ENCODE measurements at places on chromosomes 2 and 18. TPM values are rescaled to one million over a fixed set of nuclear protein-coding genes. Genes with fewer than 3 reads are reported as not detected.
A peak's percentile ranks its signal among the peaks of the same experiment; 100 is the strongest.

DNA sequence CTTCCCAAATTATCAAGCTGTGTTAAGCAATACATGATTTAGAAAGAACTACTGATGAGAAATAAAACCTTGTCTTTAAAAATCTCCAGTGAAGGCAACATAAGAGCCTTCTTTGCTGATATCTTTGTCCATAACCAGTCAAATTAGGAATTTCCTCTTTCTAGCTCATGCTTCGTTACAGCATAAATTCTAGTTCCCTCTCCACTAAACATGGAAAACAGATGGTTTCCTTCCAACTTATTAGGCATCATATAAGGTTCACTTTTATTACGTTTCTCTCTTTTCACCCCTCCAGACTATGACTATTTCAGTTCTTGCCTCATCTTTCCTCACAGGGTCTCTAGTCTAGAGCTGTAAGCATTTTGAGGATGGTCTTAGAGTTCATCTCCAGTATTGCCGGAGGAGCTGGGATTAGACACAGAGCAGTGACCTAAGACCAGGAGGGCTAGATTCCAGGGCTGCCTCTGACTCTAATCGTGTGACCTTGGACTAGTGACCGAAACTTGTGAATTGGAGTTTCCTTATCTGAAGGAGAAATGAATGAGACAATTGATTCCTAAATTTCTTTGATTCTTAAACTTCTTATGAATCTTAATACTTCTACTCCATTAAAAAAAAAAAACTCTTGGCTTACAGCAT is 195.5 kb upstream of the APCDD1 start:
- no peaks in the 10 kb centered on the region for H3K36me3 ChIP-seq
- H3K27ac ChIP-seq, result no peak overlapping the region
- no peak for DNase-seq
- no peaks in the 10 kb centered on the region for H3K4me1 ChIP-seq
- no peak overlapping the region for H3K4me3 ChIP-seq
- no peaks in the 10 kb centered on the region for H3K27me3 ChIP-seq

- H3K27ac ChIP-seq, result no peak overlapping the region
- H3K27me3 ChIP-seq, result no peaks in the 10 kb centered on the region
Observed at GRCh38 chr2:190791347-190791975, 89.2 kb upstream of the GLS start.

The PNO1 gene
- total RNA-seq, result 13.4 TPM

DNA sequence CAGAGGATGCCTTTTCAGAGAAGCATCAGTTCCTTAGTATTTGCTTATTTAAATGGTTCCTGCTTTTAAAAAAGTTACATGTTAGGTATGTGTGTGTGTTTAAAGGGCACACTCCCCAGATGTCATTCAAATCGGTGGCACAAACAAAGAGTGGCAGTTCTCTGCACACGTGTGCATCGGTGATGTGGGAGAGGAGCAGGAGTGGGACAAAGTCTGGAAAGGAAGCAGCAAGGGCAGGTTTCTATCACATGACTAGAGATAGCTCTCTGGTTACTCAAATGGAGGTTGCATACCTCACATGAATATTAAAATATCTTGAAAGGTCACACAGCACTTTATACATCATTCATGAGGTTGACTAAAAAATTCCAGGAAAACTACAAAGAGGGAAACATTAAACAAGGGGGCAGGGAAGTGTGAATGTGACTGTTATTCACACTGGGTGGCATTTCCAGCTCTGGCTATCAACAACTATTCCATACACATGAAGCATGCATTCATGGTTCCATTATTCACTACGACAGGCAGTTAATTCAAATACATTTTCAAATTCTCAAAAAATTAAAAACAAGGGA is 64.7 kb downstream of the SEPTIN10 start:
- no peak overlapping the region for H3K4me3 ChIP-seq
- H3K27ac ChIP-seq, result no peak overlapping the region
- no peaks in the 10 kb centered on the region for H3K27me3 ChIP-seq
- H3K4me1 ChIP-seq, result no peaks in the 10 kb centered on the region

The FOXI3 gene
- not detected for total RNA-seq

- no peaks in the 10 kb centered on the region for H3K36me3 ChIP-seq
- no peak overlapping the region for H3K4me3 ChIP-seq
- H3K27me3 ChIP-seq, result no peaks in the 10 kb centered on the region
- no peaks in the 10 kb centered on the region for H3K4me1 ChIP-seq
- DNase-seq, result no peak
Observed at GRCh38 chr2:239258248-239258647, 142.6 kb downstream of the HDAC4 start.

The DPP4 gene
- total RNA-seq, result 74.8 TPM

GRCh38 chr2:157056200-157056676 is 201.3 kb upstream of the GALNT5 start:
- H3K27me3 ChIP-seq, result no peaks in the 10 kb centered on the region
- H3K4me1 ChIP-seq, result no peaks in the 10 kb centered on the region
- H3K27ac ChIP-seq, result no peak overlapping the region
- no peak overlapping the region for H3K4me3 ChIP-seq
- H3K36me3 ChIP-seq, result no peaks in the 10 kb centered on the region
- DNase-seq, result no peak

- H3K4me1 ChIP-seq, result peaks cover 20% of the 10 kb centered on the region
- peak; percentile 85 for DNase-seq
- peak overlapping the region; percentile 83 for H3K4me3 ChIP-seq
- peak overlapping the region; percentile 95 for H3K27ac ChIP-seq
- no peaks in the 10 kb centered on the region for H3K27me3 ChIP-seq
Observed at GRCh38 chr2:218569038-218569431, 396 bp downstream of the CNOT9 start.

DNA sequence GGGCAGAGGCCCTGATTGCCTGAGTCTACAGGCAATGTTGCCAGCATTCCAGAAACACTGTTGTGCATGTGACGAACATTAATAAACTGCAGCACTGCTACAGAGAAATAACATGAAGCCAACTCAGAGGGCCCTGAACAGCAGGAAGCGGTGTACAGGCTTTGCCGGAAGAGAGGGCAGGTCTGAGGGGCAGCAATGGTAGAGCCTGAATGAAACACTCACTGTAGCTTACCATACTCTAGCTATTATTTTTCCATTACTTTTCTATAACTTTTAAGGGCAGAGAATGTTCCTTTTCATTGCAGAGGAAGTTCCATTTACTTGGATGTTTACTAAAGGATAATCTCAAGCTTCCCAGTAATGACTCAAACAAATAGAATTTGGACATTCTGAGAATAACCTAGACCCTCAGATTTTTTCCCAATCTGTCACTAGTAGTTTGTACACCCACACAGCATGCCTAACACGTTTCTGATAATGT is 150.4 kb downstream of the MTX2 start:
- H3K36me3 ChIP-seq, result no peaks in the 10 kb centered on the region
- H3K27me3 ChIP-seq, result no peaks in the 10 kb centered on the region
- peaks cover 4% of the 10 kb centered on the region for H3K4me1 ChIP-seq
- H3K4me3 ChIP-seq, result no peak overlapping the region

The POTEI gene
- not detected for total RNA-seq

The EPB41L3 gene
- total RNA-seq, result 44.6 TPM

DNA sequence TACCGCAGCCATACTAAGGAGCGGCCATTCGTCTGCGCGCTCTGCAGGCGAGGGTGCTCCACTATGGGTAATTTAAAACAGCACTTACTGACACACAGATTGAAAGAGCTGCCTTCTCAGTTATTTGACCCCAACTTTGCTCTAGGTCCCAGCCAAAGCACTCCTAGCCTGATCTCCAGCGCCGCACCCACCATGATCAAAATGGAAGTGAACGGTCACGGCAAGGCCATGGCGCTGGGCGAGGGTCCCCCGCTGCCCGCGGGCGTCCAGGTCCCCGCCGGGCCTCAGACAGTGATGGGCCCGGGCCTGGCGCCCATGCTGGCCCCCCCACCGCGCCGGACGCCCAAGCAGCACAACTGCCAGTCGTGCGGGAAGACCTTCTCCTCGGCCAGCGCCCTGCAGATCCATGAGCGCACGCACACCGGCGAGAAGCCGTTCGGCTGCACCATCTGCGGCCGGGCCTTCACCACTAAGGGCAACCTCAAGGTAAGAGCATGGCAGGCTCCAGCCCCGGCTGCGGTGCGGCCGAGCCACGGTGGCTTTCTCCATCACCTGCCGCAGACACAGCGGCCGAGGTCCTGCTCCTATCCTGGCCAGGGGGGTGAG is 15.5 kb downstream of the SALL3 start:
- no peaks in the 10 kb centered on the region for H3K36me3 ChIP-seq
- H3K27ac ChIP-seq, result no peak overlapping the region
- no peak for DNase-seq
- H3K4me3 ChIP-seq, result no peak overlapping the region
- H3K4me1 ChIP-seq, result no peaks in the 10 kb centered on the region
- no peaks in the 10 kb centered on the region for H3K27me3 ChIP-seq

- H3K4me1 ChIP-seq, result peaks cover 19% of the 10 kb centered on the region
- H3K27me3 ChIP-seq, result no peaks in the 10 kb centered on the region
- no peak for DNase-seq
- H3K4me3 ChIP-seq, result no peak overlapping the region
- no peaks in the 10 kb centered on the region for H3K36me3 ChIP-seq
Observed at GRCh38 chr2:42949125-42949524, 156.7 kb upstream of the HAAO start.

The TOGARAM2 gene
- total RNA-seq, result 0.60 TPM

GRCh38 chr2:105787376-105788318 is 42.9 kb downstream of the NCK2 start:
- H3K27me3 ChIP-seq, result no peaks in the 10 kb centered on the region
- H3K36me3 ChIP-seq, result no peaks in the 10 kb centered on the region
- no peak for DNase-seq
- peaks cover 20% of the 10 kb centered on the region for H3K4me1 ChIP-seq
- H3K27ac ChIP-seq, result no peak overlapping the region
- no peak overlapping the region for H3K4me3 ChIP-seq

- H3K27ac ChIP-seq, result no peak overlapping the region
- H3K4me3 ChIP-seq, result no peak overlapping the region
- DNase-seq, result no peak
- H3K4me1 ChIP-seq, result no peaks in the 10 kb centered on the region
Observed at GRCh38 chr2:66805016-66805865, 370.3 kb downstream of the MEIS1 start.

DNA sequence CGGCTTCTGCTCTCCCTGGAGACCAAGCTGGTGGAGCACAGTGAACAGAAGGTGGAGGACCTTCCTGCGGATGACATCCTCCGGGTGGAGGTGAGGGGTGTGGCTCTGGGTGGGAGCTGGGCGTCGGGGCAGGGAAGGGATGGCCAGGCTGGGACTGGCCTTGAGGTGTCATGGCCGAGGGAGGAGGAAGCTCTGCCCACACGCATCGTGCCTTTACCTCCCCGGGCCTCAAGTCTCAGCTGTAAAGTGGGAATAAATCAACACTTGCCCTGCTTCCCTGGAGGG is 98.2 kb downstream of the DYSF start:
- H3K36me3 ChIP-seq, result no peaks in the 10 kb centered on the region
- no peaks in the 10 kb centered on the region for H3K27me3 ChIP-seq
- H3K4me1 ChIP-seq, result no peaks in the 10 kb centered on the region
- no peak for DNase-seq

DNA sequence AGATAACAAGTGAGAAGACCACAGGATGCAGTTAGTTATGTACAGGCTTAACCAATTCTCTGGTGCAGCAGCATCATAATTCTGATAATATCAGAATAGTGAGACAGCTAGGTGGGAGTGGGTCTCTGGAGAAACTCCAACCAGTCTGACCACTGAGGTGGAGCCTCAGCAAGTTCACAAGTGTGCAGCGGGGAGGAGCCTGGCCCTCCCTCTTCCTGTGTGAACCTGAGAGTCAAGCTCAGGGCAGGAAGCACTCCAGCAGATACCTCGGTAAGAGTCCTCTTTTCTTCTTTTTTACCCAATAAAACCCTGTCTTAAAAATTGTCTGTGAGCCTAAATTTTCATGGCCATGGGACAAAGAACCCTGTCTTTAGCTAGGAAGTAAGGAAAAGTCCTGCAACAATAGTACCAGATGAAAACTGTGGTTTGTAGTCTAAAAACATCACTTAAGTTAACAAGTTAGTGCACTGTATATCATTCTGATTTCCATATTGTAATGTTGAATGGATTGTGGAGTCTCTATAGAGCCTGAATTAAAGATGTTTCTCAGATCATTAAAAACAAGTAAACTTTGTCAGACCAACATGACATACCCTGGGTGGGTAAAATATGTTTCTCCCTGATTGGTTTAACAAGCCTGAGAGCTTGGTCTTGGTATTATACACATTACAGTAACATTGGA is 370.8 kb downstream of the TMEM182 start:
- H3K4me1 ChIP-seq, result no peaks in the 10 kb centered on the region
- H3K4me3 ChIP-seq, result no peak overlapping the region
- no peaks in the 10 kb centered on the region for H3K27me3 ChIP-seq

DNA sequence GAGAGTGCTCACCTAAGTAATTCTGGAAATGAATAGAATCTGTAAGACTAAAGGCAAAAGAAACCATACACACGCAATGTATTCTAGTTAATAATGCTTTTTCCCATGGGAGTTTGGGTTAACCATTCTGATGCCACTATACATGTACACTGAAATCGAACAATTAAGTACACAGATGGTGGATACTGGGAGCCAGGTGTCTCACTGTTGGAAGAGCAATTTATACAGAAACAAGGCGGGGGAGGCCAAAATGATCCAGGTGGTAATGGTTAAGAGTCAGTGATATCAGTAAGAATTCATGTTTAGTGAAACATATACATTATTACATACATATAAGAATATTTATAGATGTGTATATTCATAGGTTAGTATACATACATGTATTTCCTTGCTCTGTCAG is 67.2 kb downstream of the TMEM131 start:
- peaks cover 8% of the 10 kb centered on the region for H3K4me1 ChIP-seq
- no peaks in the 10 kb centered on the region for H3K27me3 ChIP-seq
- H3K36me3 ChIP-seq, result peaks cover 11% of the 10 kb centered on the region
- H3K4me3 ChIP-seq, result no peak overlapping the region
- DNase-seq, result no peak
- no peak overlapping the region for H3K27ac ChIP-seq

The COL4A4 gene
- 53.3 TPM for total RNA-seq

GRCh38 chr2:137939026-137939425 is 25.2 kb upstream of the HNMT start:
- no peaks in the 10 kb centered on the region for H3K4me1 ChIP-seq
- H3K27me3 ChIP-seq, result no peaks in the 10 kb centered on the region
- H3K36me3 ChIP-seq, result no peaks in the 10 kb centered on the region
- no peak for DNase-seq

DNA sequence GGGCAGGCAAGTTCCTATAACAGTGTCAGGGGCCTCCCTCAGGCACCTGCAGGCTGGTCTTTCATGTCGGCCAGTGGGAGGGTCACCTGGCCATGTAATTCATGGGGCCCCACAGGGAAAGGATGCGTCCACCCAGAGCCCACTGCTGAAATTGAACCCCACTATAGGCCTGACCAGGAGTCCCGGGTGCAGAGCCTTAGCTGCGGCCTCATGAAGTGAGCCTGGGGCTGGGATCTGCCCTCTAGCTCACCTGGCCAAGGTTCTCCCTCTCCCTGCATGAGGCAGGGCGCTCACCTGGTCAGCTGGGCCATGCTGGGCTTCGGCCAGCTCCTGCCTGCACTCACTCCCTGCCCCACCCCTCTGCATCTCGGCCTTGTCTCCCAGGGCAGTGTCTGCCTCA is 41.1 kb downstream of the C1QL2 start:
- H3K4me1 ChIP-seq, result no peaks in the 10 kb centered on the region
- H3K27me3 ChIP-seq, result no peaks in the 10 kb centered on the region
- no peak overlapping the region for H3K27ac ChIP-seq
- DNase-seq, result no peak
- H3K36me3 ChIP-seq, result no peaks in the 10 kb centered on the region

GRCh38 chr2:105644174-105644980 is 100.3 kb upstream of the NCK2 start:
- no peaks in the 10 kb centered on the region for H3K36me3 ChIP-seq
- no peaks in the 10 kb centered on the region for H3K27me3 ChIP-seq
- H3K27ac ChIP-seq, result no peak overlapping the region
- no peaks in the 10 kb centered on the region for H3K4me1 ChIP-seq

The SP100 gene
- total RNA-seq, result 118 TPM

- no peaks in the 10 kb centered on the region for H3K36me3 ChIP-seq
- H3K27me3 ChIP-seq, result no peaks in the 10 kb centered on the region
- H3K27ac ChIP-seq, result no peak overlapping the region
- no peak overlapping the region for H3K4me3 ChIP-seq
- H3K4me1 ChIP-seq, result no peaks in the 10 kb centered on the region
Observed at GRCh38 chr2:191653667-191654391, 24.1 kb upstream of the NABP1 start.
